Stimulated activated CD8-positive, alpha-beta memory T cell treated with anti-CD3 and anti-CD28 coated beads, Interleukin-4, amount 100 ng/mL, for 4 hours (primary cell): ENCODE measurements at places on chromosomes 2 and 18.

DNA sequence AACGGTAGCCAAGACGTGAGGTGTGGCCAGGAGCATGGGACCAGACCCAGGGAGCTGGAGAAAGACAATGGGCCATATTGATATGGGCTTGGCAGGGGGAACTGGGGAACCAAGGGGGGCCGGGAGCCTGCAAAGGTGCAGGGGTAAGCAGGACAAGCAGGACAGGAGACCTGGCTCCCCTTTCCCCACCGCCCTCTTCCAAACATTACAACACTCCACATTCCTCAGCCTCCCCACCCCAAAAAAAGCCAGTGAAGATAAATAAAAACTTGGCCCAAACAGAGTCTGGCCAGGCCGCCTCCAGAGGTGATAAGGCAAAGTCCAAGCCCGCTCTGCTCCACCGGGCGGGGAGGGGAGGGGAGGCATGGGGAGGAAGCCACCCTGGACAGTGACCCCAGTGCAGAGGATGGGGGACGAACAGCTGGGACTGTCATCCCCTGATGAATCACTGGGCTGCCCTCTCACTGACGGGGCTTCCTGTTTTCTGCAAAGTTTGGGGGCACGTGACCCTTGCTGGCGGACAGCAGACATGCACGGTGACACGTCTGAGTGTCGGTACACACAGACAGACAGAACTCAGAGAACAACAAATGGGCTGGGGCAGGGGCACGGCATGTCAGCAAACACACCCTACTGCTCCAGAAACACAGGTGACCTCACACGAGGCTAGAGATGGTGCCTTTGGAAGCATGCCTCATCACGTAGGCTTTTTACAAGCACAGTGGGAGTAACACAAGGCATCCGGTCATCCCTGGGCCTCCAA lies 100.2 kb downstream of the TNS1 start:
- no peak for DNase-seq

DNA sequence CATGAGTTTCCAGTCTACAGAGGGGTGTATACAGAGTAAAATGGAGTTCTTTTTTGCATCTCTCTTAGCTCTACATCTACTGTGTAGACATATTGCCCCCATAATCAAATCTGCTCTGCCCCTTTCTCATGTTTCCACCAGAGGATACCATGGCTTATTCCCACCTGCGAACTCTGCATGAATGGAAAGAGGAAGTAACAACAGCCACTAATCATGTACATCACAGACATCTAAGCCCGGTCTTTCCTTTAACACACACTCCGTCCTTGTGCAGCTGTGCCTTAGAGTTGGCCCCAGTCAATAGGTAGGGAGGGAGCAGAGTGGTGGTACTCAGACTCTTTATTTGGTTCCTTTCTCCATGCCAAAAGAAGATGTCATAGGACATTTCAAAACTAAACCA lies 147.3 kb upstream of the NRP2 start:
- no peak for DNase-seq

GRCh38 chr2:223052548-223053483 lies 826 bp downstream of the KCNE4 start:
- no peak for DNase-seq

GRCh38 chr2:15711126-15711860 lies 119.6 kb downstream of the DDX1 start:
- DNase-seq, result no peak
